HepG2 (cell line): ENCODE measurements at places on chromosomes 1 and 21.

- DNase-seq, result no peak
These were observed 25.7 kb upstream of the EPHX4 start for GRCh38 chr1:92004129-92004528.

- peak; percentile 87 for DNase-seq
These were observed 26.2 kb upstream of the EPHA2 start for GRCh38 chr1:16181887-16182719.

GRCh38 chr1:12615159-12615864, 2.7 kb downstream of the DHRS3 start:
- DNase-seq, result no peak

DNA sequence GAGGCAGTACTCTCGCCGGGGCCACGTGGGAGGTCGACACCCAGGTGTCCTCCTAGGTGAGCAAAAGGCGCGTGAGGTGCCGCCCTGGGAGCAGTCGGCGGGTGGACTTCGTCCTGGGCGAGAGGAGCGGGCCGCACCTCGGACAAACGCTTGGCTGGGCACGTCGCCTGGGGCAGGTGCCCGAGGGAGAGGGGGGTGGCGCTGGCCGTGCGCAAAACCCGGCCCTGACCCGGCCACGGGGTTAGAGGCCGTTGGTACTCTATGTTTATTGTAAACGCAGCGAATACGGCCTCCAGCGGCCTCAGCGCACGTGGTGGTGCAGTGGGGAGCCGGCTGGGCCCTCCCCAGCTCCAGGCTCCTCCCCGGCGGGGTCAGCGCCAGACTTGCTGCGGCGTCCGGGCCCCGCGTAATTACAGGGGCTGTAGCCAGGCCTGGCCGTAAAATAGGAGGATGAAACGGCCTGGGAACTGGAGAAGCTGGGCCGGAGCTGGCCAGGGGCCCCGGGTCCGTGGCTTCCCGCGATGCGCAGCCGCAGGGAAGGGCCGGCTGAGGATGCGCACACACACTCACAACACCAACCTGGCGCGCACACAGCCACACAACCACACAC, 1.6 kb upstream of the EFNA1 start:
- DNase-seq, result peak; percentile 88

DNA sequence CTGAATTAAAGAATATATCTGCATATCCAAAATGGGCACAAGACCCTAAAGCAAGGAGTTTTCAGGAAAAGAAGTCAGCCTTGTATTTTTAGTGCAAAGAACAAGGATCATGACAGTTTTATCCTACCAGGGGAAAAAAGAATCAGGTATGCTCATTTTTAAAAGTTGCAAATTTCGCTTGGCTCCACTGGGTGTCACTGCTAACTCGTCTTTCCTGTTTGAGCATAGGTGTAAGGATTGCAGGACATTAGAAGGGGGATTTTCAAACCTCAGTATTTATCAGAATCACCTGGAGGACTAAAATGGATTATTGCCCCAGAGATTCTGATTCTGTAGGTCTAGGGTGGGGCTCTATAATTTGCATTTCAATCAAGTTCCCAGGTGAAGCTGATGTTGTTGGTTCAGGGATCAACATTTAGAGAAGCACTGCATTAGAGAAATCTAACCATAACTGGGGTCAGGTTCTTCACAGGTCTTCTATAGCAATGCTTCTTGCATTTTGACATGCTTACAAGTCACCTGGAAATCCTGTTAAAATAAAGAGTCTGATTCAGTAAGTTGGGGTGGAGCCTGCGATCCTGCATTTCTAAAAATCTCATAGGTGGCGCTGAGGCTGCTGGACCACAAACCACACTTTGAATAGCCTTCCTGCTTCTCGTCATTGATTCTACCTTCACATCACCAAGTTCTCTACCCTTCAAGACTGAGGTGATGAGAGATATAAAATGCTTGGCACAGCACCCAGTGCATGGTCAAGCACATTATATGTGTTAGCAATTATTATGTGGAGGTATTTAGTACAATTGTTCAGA, 39.6 kb downstream of the NUF2 start:
- peak; percentile 12 for DNase-seq

- no peak for DNase-seq
These were observed 7.7 kb upstream of the DMBX1 start for GRCh38 chr1:46481961-46482360.

- DNase-seq, result no peak
These were observed 144.1 kb downstream of the CENPF start for GRCh38 chr1:214747050-214747635.

DNA sequence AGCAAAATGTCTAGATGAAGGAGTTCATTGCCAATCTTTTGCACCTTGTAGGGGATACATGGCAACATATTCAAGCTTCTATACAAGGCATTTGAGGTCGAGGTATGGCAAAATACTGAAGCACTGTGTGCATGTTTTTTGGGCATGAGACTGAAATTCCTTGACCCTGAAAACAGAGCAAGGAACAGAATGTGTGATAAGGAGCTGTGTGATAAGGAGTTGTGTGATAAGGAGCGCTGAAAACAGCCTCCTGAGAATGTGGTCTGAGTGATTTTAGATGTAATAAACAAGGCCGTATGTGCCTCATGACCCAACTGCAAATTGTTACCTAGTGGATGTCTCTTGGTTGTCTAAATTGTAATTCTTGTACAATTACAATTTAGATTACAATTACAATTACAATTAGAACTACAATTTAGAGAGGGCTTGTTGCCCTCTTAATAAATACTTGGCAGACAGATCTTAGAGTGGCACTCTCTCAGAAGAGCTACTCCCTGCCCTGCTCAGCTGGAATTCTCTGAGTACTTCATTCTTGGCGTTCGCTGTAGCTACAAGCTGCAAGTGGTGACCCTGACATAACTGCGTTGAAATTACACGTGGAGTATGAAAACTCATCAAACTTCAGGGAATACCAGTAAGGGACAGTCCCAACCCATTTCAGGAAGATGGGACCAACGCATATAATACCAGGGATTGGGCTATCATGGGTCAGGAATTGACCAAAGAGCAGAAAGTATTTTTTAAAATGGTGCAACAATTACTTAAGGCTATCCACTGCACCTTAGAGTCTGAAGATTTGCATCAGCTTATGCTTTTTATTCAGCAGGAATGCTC, 20.0 kb upstream of the ITLN1 start:
- no peak for DNase-seq

DNA sequence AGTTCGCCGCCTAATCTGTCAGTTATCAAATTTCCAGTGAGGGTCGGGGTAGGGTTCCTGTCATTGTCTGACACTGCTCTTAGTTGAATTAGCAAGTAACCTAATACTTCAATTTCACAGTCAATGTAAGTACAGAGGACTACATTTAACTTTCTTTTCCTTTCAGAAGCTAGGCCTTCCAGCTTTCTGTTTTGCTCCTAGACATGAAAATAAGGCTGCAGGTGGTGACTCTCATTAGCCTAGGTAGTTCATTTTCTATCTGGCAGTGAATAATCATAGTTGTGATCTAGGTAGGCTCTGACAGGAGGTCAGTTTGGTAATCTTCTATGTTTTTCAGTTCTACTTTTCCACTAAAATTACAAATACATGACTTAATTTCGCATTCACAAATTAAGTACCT, 783.1 kb downstream of the MRPL39 start:
- no peak for DNase-seq

DNA sequence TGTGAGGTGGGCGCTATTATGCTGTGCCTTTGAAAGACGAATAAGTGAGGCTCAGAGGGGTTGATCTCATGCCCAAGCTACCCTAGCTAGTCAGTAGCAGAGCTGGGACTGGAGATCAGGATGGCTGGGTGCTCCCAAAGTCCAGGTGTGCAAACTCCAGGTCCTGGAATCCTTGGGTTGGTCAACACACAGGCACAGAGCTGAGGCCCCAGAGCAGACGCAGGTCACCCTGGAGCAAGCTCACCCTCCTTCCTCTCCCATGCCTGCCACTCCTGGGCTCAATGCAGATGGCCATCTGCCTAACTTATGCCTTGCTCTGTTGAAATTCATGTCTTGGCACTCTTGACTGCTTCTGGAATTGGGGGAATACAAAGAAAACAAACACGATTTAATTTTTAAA, 587.2 kb downstream of the PTPRU start:
- DNase-seq, result no peak

- DNase-seq, result no peak
These were observed 14.2 kb downstream of the SMIM12 start for GRCh38 chr1:34845131-34845901.

DNA sequence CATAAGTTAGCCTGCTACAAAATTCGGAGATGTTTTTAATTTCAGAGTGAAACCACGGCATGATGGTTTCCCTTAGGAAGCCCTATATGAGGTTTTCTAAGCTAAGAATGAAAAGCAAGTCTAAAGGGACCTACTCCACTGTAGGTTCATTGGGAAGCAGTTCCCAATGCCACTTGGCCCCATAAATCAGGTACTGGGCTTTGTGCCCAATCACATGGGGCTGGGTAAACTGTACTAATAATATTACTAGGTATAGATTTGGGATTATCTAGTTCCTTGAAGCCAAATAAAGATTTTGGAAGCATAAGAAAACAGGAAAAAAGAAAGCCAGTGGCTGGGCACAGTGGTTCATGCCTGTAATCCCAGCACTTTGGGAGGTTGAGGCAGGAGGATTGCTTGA, 19.1 kb upstream of the ANGPTL7 start:
- DNase-seq, result no peak

GRCh38 chr1:87796471-87796901, 467.8 kb downstream of the LMO4 start:
- no peak for DNase-seq

DNA sequence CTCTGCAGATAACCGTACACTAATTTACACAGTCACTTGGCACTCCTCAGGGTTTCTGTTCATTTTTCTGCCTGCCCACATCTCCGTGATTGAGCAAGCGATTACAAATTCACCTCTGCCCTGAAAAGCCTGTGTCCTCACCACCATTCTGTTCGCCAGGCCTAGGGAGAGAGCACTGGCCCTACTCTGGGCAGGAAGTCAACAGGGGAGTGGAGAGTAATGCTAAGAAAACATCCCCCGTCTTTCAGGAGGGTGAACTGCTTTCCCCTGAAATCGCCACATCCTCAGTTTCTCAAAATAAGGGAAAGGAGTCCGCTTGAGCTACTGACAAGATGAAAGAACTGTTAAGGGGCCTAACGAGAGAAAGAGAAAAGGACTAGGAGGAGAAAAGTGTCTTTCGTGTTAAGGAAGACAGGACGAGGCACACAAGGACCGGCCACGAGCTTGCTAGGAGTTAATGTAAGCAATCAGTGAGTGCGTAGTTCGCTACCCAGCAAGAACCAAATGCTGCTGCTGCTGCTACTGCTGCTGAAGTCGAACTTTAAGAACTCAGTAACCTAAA, 632 bp downstream of the PEX19 start:
- peak; percentile 31 for DNase-seq

GRCh38 chr1:211495584-211495983, 3.6 kb upstream of the RD3 start:
- no peak for DNase-seq

GRCh38 chr21:25956993-25957714, 213.4 kb downstream of the APP start:
- no peak for DNase-seq

DNA sequence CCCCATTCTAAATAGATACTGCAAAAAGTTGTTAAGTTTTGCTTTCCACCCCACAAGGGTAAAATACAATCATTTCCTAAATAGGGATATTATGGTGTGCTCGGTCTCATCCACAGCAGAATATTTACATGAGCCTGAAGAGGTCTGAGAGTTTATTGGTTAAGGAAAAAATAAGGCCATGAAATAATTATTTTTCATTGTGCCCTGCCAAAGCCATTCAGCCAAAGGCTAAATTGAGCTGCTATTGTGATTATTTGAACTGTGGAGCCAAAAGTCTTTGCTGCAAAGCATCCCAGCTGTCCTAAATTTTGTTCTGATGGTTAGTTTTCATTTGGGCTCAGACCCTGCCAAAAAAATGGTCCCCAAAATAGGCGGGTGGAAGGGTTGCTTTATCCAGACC, 298.7 kb upstream of the ESRRG start:
- DNase-seq, result no peak

GRCh38 chr1:154822717-154823116, 47.4 kb downstream of the KCNN3 start:
- no peak for DNase-seq

DNA sequence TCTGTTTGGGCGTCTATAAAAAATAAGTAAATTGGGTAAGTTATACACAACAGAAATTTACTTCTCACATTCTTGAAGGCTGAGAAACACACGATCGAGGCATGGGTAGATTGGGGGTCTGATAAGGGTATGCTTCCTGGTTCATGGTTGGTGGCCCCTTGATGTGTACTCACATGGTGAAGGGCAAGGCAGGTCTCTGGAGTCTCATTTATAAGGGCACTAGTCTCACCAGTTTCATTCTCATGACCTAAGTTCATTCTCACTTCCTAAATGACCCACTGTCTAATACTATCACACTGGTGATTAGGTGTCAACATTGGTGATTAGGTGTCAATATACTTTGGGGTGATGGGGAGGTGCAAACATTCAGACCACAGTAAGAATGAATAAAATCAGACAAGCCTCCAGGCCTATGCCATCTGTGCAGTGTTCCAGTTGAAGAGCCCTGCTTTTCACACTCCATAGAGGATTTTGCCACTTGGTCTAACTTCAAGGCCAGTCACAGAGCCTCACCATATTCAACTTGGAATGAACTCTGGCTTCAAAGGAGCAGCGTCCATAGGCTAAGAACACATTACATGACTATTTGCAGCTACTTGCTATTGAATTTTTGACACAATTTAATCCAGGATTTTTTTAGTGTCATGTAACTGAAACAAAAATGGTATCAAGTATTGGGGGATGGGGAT, 2.5 kb upstream of the GBP4 start:
- DNase-seq, result no peak

GRCh38 chr1:114588196-114588689, 6.8 kb upstream of the BCAS2 start:
- DNase-seq, result no peak

GRCh38 chr21:15472108-15473040, 257.4 kb upstream of the USP25 start:
- no peak for DNase-seq

- no peak for DNase-seq
These were observed 34.8 kb upstream of the GREM2 start for GRCh38 chr1:240646571-240647240.

DNA sequence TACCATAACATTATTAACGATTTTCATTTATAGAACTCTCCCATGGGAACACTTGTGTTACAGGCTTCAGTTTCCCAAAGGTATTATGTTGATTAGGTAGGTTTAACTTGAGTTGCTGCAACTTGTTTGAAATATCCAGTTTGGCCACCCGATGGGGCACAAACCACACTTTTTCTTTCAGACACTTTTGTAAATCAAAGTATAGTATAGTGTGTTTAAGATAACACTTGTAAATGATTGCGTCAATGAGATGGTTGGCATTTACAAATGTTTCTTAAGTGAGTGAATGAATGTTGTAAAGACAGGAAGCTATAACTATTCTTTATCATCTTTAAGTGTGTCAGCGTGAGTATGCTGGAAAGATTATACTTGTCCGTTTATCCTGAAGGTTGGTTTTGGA, 4.3 kb downstream of the XPR1 start:
- DNase-seq, result no peak
